Pons (tissue), 1 donor: ENCODE measurements at places on chromosomes 12 and 14.

GRCh38 chr12:113359939-113360748, 1.8 kb downstream of the PLBD2 start:
- DNase-seq, result peak; percentile 14

DNA sequence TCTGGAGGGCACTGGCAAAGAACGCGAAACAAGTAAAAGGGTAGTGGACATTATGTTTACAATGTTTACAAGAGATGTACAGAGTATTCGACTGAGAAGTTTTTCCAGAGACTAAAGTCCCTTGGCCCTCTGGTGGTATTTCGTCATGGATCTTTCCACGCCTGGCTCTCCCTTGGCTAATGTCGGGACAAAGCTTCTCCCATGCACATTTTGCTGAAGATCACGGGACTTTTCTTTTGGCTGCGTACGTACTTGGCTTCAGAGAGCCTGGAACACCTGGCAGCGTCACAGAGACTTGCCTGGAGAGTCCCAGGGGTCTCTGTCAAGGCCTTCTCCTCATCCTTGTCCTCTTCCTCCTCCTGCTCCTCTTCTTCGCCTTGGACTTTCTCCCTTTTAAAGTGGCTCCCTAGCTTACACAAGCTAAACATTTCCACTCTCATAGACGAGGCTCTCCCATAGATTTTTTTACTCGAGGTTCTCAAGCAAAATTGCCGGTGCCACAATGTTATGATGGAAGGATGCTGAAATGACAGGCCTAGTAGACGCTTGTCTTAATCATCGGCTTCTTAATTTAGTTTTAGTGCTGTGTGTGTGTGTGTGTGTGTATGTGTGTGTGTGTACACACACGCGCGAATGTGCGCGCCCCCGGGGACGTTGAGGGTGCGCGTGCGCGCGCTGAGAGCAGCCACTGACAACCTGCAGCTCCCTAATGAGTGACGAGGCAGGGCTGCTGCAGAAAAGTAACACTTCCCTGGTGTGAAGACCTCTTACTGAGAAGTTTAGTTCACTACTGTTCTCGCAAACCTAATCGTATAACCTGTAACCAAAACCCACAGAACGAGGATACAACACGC, 4.9 kb upstream of the FOXG1 start:
- DNase-seq, result no peak

DNA sequence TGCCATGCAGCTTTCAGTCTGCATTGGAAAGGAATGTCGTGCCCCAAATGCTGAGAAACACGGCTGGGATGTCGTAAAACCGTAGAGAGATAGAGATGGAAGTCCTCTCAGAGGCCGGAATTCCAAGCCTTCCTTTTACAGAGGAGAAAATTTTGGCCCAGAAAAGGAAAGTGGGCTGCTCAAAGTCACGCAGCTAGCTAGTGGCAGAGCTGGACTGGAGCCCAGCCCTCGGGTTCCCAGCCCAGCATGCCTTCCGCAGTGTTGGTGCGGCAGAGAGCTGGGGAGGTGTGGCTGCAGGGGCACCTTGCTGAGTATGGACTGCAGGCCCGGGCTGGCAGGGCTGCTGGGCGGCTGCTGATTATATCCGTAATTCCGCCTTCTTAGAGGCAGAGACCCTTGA, 50.3 kb downstream of the KCNA1 start:
- no peak for DNase-seq

DNA sequence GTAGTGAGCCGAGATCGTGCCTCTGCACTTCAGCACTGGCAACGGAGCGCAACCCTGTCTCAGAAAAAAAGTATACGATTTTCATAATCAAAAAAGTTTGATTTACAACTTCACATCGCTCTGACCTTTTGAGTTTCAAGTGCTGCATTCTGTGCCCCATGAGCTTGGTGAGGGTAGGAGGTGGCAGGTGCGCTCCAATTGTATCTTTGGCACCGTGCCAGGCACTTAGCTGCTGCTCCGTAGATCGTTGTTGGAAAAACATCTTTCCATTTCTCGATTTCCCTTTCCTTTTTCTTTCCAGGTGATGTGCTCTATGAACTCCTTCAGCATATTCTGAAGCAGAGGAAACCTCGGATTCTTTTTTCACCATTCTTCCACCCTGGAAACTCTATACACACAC, 203.7 kb downstream of the ETV6 start:
- no peak for DNase-seq

DNA sequence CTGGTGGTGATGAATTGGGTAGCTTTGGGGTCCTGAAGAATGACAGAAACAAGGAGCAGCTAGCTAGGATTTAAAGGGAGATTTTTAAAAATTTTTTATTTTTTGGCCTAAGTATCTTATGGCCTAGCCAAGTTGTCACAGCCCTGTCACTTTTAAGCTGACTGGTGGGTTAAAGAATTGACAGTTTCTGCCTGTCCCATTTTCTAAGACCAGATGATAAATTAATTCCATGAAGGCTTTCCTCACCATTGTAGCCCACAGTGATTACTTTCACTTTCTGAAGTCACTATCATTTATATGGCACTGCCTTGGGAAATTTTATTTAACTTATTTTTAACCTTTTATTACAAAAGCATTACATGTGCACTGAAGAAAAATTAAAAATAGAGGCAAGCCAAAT, 43.2 kb downstream of the BICDL1 start:
- no peak for DNase-seq

GRCh38 chr12:132036063-132036683, 86.4 kb downstream of the EP400 start:
- no peak for DNase-seq

DNA sequence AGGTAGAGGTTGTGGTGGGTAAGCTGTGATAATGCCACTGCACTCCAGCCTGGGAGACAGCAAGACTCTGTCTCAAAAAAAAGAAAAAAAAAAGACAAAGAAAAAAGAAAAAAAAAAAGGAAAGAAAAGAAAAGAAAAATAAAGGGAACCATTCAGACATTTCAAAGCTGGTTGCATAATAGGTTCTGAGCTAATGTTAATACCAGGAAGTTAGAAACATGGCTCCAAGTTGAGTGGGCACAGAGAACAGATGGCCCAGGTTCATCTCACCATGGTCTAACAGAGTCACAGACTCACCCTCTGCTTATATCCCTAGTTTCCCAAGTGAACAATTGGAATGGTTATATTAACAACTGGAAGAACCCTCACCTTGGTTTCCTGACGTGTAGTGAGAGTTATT, 17.4 kb upstream of the ZDHHC17 start:
- DNase-seq, result no peak

DNA sequence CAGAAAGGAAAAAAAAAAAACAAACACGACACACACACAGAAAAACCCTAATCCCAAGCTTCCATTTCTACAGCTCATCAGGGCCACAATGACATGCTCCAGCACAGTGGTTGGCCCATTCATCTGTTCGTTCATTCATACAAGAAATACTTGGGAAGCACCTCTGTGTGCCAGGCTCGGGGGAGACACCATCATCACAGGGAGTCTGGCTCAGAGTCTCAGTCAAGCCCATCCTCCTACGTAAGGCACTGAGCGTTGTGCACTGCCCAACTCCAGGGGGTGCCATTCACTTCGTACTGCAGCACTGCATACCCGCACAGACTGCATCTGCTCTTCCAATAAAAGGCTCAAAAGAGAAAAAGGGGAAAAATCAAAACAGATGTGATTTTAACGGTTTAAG, 15.3 kb downstream of the VPS37B start:
- DNase-seq, result peak; percentile 86

DNA sequence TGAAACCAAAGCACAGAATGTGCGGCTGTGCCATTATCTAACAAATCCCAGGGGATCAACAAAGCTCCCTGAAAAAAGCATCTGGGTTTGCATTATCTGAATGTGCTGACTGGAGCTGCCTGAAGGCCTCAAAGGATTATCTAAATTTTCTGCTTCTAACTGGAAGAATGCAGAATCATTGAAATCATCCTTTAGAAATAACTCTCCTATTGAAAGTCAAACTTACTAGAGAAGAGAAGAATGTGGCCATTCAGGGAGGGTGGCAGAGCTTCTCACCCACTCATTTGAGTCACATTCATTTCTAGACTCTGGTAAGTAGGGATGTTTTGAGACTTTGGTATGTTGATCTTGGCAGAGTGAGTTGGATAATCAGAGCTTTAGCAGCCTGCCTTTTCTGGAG, 220.6 kb upstream of the RGS6 start:
- no peak for DNase-seq

DNA sequence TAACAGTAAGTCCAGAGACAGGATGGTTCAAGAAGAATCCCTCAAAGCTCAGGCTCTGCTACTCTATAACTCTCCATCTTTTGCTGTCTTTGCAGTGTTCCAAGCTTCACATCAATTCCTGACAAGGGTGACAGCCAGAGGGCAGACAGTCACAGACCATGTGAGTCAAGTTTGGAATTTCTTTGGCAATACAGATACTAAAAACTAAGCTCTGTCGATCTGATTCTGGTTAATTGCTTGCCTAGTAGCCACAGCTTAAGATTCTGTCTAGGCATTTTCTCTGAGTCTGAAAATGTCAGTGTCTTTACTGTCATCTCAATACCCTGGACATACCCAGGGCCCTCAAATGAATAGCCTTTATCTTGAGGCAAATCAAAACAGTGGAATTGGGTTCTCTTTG, 153.7 kb downstream of the CEP128 start:
- no peak for DNase-seq

DNA sequence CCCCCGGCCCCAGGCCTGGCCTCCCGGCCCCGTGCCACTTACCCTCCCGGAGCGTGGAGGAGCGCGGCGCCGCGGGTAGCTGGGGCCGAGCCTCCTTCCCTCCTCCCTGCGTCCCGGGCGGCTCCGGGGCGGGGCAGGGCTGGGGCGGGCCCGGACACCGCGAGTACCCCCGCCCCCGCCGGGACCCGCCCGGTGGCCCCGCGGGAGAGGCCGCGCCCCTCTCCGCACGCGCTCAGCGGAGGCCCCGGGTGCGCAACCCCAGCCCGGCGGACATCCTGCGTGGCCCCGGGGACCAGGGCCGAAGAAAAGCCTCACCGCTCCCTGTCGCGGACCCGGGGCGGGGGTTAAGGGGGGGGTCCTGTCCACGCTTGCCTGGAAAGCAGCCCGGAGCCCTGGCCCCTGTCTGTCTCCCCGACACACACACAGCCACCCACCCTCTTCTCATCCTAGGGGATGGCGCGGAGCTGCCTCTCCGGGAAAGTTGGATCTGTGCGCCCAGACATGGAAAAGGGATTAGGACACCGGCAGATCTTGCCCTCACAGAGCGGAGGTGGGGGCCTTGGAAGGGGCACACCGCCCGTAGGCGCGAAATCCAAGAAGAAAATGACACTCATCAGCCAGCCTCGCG, at the start of gene SYNE3:
Gene SYNE3, minus strand, starts transcription at position 97 of the 628 bp plus-strand sequence. CDS start 40,829 bp downstream, outside the sequence.
- DNase-seq, result no peak

GRCh38 chr12:107684990-107685359, 624 bp upstream of the PWP1 start:
- no peak for DNase-seq

- no peak for DNase-seq
Measured at GRCh38 chr12:115348301-115348700, 664.3 kb upstream of the TBX3 start.

DNA sequence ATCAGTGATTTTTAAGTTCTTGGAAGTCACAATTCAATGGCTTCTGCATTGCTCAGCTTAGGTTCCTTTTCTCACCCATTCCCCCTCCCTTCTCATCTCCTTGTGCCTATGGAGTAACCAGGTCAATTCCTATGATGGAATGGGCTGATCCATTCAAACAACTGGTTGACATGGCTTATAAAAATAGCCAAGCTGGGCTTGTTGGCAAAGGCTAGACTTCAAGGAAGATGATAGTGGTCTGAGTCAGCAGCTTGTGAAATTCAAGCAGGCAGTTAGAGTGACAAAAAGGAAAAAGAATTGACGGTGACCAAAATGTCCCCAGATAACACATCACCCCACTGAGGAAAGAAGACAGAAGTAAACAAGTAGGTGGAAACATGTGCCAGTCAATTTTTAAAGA, 119.9 kb upstream of the PCED1B start:
- DNase-seq, result peak; percentile 28

GRCh38 chr12:25151476-25151875, 43.5 kb downstream of the DNAI7 start:
- DNase-seq, result peak; percentile 8

DNA sequence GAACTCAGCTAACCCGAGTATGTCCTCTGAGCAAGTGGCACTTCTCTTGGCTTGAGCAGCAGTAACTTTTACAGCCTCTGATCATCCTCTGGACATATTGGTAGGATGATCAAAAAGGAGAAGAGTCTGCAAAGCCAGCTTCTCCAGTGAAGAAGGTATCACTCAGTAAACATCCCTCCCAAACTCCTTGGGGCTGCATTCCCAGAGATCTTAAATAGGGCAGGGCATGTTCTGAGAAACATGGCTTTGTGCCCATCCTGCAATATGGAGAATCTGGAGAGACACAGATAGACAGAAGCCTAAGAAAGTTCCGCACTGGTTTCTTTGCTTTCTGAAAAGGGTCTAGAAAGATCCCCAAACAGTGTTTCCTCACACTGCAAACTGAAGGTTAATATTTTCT, 65.4 kb downstream of the RBM19 start:
- no peak for DNase-seq

GRCh38 chr14:59292921-59293534, 104.6 kb downstream of the DAAM1 start:
- DNase-seq, result no peak

DNA sequence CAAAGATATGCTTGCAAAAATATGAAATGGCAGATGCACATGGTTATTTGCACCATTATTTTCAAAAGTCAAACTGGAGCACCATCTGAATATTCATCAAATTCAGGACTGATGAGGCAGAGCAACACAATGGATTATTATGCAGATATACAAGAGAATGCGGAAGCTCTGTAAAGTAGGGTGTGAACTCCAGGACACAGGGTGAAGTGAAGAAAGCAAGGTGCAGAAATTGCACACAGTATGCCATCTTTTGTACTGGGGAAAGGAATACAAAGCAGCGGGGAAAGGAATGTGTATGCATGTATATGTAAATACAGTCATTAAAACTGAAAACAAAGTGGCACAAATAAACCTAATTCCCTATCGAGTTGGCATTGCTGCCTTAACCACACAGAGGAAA, 22.7 kb upstream of the CLEC4E start:
- no peak for DNase-seq

DNA sequence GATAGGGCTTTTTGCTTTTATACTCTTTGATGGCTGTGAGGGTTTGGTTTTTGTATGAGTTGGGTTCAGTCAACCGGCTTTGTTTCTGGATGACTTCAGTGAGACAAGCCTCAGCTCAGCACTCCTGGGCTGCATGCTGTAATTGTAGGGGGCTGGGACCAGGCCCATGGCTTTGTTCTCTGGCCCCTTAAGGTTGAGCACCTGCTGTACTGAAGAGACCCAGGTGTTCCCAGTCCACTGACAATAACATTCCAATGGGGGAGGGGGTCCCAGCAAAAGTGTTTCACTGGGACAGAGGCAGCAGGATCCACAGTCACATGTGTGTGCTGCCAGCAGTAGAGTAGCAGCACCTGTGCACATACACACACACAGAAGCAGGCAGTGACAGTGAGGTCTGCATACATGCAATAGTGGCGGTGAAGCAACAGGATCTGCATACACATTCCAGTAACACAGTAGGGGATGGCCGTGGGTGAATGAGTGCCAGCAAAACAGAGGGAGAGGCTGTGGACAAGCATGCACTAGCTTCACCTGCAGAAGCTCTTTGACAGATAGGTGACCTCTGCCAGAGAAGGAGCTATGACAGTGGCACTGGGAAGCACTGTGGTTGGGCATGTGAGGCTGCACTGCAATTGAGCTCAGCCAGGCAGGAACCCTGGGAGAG, 240.4 kb downstream of the ASCL1 start:
- DNase-seq, result no peak
